ENCODE measurements at places on chromosomes 5 and 9.
A peak's percentile ranks its signal among the peaks of the same experiment; 100 is the strongest.

DNA sequence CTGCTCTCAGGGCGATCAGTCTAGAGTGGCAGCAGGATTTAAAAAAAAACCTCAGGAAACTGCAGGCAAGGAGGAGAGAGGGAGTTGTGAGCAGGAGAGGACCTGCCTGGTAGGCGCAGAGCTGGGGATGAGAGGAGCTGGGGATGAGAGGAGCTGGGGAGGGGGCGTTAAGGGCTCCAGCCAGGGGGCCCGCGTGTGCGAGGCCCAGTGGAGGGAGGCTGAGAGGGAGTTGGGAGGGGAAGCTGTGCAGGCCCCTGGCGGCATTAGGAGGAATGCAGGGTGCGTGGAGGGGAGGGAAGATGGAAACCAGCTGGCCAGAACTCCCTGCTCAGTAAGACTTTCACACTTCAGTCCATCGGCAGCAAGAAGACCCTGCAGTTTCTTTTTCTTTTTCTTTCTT is 45.2 kb upstream of the HMCN2 start:
- DNase-seq, result no peak

DNA sequence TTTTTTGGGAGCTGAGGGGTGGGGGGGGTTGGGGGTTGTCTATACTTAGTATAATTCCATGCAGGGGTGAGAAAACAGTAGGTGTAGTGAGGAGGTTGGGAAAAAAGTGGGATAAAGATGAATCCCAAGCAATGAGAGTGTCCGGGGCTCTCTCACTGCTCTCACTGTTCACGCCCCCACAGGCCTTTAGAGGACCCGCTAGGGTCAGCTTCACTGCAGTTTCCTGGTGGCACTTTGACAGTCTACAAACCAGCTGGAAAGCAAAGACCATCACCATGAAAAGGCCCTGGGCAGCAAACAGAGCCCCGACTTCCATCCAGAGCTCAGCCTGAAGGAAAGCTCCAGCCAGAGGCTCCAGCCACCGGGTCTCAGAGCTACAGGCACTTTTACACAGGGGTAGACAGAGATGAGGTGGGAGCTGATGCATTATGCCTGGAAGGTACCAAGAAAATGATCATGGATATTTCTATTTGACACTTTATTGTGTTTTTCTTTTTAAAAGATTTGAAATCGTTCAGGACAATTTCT is 355.1 kb downstream of the ADAMTS6 start:
- DNase-seq, result no peak

DNA sequence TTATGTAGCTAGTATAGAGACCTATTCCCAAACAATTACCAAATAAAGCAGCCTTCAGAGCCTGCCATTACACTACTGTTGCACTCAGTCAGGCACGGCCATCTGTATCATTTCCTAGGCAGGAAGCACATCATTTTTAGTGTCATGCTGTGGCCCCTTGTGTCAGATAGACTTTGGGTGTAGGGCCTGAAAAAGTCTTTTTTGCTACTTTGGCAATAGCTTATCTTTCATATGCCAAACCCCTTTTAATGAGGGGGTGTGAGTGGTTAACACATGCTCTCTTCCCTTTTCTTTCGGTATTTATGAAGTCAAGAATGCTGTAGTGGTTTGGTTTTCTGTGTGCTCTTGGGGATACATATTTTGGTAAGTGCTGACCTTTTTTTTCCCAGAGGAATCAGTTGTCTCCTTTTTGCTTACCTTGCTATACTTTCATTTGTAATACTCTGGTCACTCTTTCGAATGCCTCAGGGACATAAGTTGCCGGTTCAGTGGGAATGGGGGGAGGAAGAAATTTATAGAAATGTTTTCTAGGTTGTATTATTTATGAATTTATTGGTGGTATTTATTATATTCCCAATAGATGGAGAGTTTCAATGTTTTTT is 209.8 kb downstream of the CSNK1G3 start:
- DNase-seq, result no peak

GRCh38 chr9:15885464-15885863 is 332.6 kb downstream of the CCDC171 start:
- no peak for DNase-seq

DNA sequence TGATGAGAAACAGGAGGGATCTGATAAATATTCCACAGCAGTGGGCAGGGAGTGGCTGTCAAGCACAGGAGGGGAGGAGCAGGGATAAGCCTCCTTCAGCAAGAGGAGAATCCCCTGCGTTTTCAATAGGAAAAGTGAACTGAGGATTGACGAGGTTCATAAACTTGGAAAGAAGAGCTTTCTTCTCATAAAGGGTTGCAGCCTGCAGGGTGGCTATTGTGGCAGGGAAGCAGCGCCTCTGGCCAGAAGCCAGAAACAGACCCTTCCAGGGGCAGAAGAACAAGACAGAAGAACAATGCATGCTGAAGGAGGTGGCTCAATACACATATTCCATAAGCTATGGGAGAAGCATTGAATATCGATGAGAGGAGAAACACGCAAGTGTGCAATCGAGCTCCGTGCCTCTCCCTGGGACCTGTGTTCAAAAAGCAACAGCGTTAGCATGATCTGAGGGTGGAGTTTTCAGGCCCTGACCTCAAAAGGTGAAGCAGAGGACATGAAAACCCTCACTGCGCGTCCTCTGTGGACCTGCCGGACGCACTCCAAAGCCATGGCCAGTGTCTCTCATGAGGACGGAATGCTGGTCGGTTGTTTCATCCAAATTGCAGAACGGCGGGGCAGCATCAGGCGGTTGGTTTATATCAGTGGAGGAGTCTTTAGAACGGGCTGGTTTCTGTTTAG is 67.6 kb downstream of the ANKRD33B start:
- DNase-seq, result no peak

DNA sequence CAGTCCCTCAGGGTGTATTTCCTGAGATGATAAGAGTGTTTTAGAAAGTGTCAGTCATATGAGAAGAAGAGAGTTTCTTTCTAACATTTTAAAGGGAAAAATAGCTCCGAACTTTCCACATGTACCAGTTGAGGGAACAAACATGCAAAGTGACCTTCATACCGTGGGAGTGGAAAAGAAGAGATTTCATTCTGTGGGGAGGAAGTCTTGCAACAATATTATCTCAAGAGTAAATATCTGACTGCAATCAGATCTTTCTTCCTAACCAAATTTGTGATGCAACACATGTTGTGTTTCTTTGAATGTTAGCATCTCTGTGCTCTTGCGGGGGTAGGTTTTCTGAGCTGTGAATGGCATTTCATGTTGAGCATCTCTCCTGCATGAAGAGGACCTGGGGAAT is 30.6 kb downstream of the ANKRD55 start:
- no peak for DNase-seq

GRCh38 chr9:97786341-97786740 is 66.7 kb upstream of the FOXE1 start:
- no peak for DNase-seq

DNA sequence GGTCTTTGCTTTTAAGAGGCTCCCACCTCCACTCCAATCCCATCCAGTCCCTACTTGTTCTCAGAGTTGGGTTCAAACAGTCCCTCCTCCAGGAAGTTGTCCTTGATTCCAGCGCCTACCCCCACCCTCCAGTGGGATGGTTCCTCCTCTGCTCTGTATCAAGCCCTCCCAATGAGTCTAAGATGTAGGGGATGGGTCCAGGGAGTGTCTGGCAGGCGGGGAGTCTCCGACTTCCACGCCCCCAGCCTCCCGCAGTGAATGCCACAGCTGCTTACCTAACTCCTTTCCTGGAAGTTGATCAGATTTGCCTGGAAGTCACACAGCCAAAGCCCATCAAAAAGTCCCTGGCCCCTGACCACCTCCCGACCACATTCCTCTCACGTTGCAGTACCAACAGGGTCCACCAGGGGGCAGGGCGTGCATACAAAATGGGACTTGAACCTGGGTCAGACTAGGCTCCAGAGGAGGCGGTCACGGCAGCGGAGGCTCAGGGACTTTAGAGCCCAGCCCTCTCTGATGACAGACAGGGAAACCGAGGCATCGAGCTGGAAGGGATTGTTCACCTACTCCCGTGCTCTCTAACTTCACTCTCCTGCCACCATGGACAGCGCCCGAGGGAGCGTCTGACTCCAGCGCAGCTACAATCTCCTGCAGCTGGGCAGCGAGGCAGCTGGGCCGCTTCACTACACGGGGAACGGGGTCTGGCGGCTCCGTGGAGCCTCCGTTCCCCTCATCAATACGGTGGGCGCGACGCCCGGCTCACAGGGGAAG is 25.0 kb upstream of the TDRD7 start:
- DNase-seq, result peak; percentile 62

DNA sequence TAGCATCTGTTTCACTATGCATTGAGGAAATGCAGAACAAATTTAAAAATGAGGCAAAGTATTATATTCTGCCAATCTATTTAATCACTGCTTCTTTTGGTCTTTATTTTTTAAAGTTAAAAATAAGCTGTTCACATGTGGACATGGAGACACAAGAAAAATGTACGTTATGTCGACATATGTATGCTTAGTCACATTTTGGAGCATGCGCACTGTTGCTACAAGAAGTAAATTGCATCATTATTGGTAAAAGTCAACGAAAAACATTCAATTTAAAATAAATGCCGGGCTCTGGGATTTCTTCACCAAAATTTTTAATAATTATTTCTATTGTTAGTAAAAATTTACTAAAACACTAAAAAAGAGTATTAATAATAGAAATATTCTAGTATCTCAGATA is 876.3 kb upstream of the CTNND2 start:
- DNase-seq, result no peak

DNA sequence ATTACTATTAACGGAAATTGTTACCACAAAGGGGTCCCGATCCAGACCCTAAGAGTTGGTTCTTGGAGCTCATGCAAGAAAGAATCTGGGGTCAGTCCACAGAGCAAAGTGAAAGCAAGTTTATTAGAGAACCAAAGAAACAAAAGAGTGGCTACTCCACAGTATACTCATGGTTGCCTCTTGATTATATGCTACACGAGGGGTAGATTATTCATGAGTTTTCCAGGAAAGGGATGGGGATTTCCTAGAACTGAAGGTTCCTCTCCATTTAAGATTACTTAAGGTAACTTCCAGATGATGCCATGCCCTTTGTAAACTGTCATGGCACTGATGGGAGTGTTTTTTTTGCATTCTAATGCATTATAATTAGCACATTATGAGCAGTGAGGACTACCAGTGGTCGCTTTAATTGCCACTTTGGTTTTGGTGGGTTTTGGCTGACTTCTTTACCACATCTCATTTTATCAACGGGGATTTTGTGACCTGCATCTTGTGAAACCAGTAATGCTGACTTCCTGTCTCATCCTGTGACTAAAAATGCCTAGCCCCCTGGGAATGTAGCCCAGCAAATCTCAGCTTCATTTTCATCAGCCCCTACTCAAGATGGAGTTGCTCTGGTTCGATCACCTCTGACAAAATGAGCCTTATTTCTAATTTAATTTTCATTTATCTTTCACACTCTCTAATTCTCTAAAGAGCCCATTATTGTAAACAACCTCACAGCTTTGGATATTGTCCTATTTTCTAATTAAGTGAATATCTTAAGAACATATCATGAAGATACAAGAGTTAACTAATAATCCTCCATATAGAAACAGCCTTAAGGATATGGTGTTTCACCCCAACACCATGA is 336.3 kb downstream of the RASEF start:
- no peak for DNase-seq

- DNase-seq, result no peak
Measured at GRCh38 chr5:132831095-132831860, 831 bp upstream of the SHROOM1 start.

DNA sequence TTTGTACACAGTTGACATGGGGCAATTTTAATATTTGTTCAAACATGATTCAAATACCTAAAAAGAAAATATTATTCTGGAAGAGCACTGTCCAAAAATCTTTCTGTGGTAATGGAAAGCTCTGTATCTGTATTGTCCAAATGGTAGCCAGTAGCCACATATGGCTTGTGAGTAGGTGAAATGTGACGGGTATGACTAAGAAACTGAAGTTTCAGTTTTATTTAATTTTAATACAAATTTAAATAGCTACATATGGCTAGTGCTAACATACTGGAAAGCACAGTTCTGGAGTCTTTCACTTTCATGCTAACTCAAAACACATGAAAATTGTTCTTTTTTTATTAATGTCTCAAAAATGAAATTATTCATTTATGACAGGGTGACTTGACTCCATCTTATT is 132.6 kb downstream of the PLK2 start:
- no peak for DNase-seq

DNA sequence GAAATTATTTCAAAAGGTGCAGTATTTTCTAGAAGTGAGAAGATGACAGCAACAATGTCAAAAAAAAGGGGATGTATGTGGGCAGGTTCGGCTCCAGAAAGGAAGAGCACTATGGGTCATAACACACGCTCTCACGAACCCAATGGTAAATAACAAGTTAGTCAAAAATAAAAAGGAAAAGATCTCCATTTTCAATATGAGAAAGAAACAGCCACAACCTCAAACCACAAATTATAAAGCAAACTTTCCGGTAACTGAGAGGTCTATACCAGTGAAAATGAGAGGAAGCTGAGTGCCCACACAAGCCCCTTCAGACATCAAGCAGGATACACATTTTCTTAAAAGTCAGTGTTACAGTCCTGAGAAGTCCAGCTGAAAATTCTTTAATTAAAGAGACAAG is 398.5 kb upstream of the RPS23 start:
- no peak for DNase-seq

GRCh38 chr5:83125560-83125959 is 48.2 kb downstream of the XRCC4 start:
- DNase-seq, result no peak

GRCh38 chr9:24293386-24293785 is 252.3 kb downstream of the IZUMO3 start:
- no peak for DNase-seq

- no peak for DNase-seq
Measured at GRCh38 chr5:95669540-95669939, 13.3 kb downstream of the SPATA9 start.

GRCh38 chr5:176660860-176661641 is 13.8 kb downstream of the TSPAN17 start:
- DNase-seq, result peak; percentile 75

DNA sequence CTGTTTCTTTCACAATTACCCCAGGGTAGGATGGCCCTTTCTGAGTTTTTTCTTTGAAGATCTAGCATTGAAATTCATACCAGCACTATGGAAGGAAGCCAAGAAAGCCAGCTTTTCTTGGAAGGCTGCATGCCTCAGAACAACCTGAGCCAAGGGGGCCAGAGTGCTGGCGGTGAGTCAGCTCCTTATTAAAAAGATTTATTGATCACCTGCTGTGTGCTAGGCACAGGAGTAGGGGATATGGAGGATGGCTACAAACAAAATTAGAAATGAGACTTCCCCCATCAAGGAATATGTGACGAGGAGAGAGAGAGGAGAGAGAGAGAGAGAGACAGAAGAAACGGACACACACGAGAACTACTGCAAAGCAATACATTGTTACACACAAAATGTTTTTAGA is 184.6 kb upstream of the PUM3 start:
- no peak for DNase-seq

- DNase-seq, result no peak
Measured at GRCh38 chr5:118303296-118303695, 685.1 kb downstream of the DTWD2 start.

GRCh38 chr5:138258704-138259292 is 15.6 kb downstream of the GFRA3 start:
- DNase-seq, result no peak

DNA sequence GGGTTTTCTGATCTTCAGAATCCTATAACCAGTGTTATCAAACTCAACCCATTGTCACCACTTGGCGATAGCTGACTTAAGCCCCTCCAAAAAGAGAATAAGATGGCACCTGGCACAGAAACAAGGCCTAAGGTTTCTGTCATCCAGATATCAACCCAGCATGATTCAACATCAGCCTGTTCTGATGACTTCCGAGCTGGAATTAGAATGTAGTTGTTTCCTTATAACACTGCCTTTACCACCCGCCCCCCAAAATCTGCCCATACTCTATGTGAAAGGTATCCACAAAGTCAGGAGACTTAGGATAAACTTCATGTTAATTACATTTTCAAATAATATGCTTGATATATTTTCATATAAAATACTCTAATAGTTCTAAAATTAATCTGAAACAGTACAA is 5.2 kb downstream of the KLF9 start:
- DNase-seq, result no peak
